Femur (tissue), 1 donor: ENCODE measurements at places on chromosomes 12 and 14.
A peak's percentile ranks its signal among the peaks of the same experiment; 100 is the strongest.

- no peak for DNase-seq
These were observed 112.0 kb downstream of the TSPAN8 start for GRCh38 chr12:71045781-71046180.

DNA sequence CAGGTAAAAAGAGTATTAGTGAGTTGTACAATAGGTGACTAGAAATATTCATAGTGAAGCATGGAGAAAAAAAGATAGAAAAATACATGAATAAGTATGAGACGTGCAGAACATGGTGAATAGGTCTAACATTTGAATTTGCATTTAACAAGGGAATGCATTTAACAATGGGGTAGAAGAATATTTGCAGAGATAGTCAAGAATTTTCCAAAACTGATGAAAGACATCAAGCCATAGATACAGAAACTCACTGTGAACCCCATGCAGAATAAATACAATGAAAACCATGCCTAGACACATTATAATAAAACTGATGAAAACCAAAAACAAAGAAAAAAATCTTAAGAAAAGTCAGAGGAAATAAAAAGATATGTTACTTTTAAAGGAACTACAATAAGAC is 184.8 kb downstream of the KTN1 start:
- DNase-seq = no peak

DNA sequence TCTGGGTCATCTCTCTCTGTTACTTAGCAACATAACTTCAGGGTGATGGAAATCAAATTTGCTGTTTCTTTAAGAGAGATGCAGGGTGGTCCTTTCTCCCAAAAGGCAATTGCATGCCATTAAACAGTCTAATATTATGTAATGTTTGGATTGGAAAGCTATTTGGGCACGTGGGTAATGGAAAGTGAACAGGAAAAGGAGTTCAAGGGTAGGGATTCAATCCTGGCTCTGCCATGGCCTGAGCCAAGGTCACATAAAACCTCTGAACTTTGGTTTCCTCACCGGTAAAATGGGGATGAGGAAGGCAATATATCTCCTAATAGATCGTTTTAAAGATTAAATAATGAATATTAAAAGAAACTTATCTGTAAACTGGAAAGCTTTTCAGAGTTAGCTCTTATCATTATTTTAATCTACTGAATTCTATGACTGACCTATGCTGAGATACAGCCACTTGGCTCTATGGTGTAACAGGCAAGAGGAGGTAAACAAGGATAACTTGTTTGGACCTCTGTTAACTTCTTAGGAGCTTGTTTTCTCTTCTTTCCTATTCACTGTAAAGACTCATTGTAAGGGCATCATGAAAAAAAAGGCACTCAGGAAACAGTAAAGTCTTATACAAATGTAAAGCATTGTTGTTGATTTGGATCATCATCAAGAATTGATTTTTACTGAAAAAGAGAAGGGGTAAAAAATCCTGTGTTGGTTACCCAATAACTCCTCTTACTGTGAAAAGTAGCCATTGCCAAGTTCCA is 55.7 kb upstream of the OVCH1 start:
- DNase-seq = no peak

DNA sequence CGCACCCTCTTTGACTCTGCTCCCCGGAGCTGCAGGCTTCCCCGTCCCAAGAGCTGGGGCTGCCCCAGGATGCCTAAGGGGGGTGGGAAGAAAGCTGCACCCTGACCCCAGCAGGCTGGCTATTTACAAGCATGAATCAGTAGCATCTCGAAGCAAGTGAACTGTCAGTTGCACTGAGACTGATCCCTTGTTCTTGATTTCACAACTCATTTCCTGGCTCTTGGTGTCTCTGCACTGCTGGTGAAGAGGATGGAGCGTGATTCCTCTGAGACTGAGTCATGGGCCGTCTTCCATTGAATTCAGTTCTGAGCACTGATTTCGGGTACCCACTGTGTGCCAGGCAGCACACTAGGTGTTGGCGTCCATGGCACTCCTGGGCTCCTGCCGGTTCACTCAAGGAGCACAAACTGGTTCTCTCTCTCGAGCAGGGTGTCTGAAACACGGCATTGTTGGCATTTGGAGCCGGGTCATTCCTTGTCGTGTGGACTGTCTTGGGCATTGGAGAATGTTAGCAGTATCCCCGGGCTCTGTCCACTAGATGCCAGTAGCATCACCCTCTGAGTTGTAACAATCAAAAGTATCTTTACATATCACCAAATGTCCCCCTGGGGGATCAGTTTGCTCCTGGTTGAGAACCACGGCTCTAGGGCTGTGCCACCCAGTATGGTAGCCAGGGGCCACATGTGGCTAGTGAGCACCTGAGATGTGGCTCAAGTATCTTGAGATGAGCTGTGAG is 86.9 kb downstream of the RIN3 start:
- no peak for DNase-seq

- no peak for DNase-seq
These were observed 17.7 kb downstream of the DTD2 start for GRCh38 chr14:31439561-31439960.

GRCh38 chr14:56549721-56550120 is 29.9 kb upstream of the TMEM260 start:
- DNase-seq = no peak

GRCh38 chr14:96117101-96117897 is 78.1 kb downstream of the C14orf132 start:
- no peak for DNase-seq

GRCh38 chr12:26614011-26614616 is 218.9 kb downstream of the ITPR2 start:
- DNase-seq = peak; percentile 35

GRCh38 chr12:3205742-3206519 is 128.8 kb downstream of the TSPAN9 start:
- no peak for DNase-seq

DNA sequence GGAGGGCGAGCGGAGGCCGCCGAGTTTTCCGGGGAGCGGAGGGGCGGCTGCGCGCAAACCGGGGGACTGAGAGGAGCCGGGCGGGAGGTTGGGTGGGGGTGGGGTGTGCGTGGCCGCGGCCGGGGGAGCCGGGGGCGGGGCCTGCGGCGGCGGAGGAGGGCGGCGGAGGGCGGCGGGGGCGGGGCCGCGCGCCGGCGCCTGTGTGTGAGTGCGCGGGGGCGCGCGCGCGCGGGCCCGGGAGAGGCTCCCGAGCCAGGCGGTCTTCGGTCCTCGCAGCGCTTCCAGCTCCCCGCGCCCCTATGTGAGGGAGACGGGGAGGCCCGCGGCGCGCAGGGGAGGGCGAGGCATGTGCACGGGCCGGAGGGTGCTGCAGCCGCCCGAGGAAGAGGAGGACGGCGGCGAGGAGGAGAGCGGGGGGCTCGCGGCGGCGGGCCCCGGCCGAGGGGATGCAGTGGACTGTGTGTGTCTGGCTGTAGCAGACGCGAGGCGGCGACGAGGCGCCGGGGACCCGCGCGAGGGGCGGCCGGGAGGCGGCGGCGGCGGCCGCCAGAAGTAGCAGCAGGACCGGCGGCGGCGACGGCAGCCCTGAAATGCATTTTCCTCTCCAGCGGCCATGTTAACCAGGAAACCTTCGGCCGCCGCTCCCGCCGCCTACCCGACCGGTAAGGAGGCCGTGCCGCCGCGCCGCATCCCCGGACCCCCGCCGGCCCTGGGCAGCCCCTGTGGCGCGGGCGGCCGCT is at the start of gene DYRK2:
Gene DYRK2, plus strand, starts transcription at position 225 of the 740 bp plus-strand sequence. Its CDS starts 389 bp downstream, at position 614.
- DNase-seq = peak; percentile 90

- DNase-seq = no peak
These were observed 124.1 kb downstream of the SCAF11 start for GRCh38 chr12:45866299-45866698.

- DNase-seq = no peak
These were observed 20.2 kb downstream of the SLCO1B1 start for GRCh38 chr12:21151184-21151583.

- peak; percentile 33 for DNase-seq
These were observed 120.5 kb upstream of the DDHD1 start for GRCh38 chr14:53273671-53274072.

DNA sequence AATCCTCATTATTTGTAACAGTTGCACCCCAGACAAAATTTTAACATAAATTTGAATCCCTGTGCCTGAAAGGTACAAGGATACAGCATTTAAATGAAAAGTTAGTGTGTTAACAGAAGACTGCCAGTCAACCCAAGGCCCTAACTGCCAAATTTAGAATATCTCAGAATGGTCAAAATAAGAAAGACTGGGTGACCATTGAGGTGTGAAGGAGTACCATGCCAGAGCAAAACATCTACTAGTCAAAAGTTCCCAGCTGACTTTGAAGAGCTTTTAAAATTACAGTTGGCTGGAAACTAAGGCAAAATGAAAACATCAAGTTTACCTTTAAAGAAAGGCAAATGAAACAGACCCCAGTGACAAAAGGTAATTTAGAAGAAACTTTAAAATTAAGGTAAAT is 18.4 kb downstream of the SAV1 start:
- no peak for DNase-seq

DNA sequence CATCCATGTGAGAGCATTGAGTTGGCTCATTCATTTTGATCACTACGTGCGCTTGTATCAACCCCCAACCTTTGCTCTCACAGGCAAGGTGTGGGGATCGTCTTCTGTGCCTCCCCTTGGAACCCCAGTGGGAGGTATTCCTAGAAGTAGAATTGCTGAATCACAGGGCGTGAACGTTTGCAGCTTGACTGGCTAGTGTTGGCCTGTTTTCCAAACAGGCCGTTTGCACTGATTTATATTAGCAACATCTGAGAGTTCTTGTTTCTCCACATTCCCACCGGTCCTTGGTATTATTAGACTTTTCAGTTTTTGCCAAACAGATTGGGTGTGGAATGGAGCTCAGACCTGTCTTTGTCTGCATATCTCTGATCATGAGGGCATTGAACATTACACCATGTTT is 288.6 kb upstream of the PWP1 start:
- no peak for DNase-seq

- DNase-seq = no peak
These were observed 336.4 kb upstream of the NAV3 start for GRCh38 chr12:77494296-77494695.

DNA sequence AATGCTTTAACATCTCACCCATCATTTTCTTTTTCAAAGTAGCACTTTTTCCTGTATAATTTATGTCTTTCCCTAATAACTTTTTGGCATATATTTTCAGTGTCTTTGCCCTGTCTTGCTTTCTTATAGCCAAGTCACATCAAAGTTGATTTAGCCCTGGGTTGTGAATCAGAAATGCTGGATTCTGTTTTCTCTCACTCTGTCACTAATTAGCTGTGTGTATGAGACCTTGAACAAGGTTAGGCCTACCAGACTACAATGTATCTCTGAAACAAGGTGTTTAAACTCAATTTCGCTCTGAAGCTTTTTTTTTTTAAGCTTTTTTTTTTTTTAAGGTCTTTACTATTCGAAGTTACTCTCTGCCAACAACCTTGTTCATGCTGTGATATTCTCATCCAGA is 25.7 kb downstream of the CNOT2 start:
- no peak for DNase-seq

- DNase-seq = no peak
These were observed 116.8 kb downstream of the CRADD start for GRCh38 chr12:93793983-93794382.
